ENCODE measurements at places on chromosomes 16 and 17.
A peak's percentile ranks its signal among the peaks of the same experiment; 100 is the strongest.

- no peak for DNase-seq
Measured at GRCh38 chr16:79012671-79013434, 587.7 kb downstream of the MAF start.

DNA sequence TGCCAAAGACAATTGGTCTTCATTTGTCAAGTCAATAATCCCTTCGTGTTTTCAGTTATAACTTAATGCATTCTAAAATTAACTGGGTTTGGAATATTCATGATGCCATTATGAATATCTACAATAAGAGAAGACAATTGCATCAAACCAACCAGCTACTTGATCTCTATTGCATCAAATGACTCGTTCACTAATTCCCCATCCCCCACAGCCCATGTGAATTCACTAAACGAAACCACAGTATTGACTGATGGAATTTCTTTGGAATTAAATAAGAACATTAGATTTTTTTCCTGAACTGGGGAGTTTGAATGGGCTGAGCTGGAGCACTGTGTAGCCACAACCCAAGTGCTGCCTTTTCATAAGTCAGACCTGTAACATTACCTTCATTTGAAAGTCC is 65.3 kb downstream of the HS3ST3B1 start:
- DNase-seq = no peak

GRCh38 chr16:53561101-53561888 is 58.3 kb upstream of the AKTIP start:
- no peak for DNase-seq

- no peak for DNase-seq
Measured at GRCh38 chr16:56300891-56301850, 109.9 kb downstream of the GNAO1 start.

DNA sequence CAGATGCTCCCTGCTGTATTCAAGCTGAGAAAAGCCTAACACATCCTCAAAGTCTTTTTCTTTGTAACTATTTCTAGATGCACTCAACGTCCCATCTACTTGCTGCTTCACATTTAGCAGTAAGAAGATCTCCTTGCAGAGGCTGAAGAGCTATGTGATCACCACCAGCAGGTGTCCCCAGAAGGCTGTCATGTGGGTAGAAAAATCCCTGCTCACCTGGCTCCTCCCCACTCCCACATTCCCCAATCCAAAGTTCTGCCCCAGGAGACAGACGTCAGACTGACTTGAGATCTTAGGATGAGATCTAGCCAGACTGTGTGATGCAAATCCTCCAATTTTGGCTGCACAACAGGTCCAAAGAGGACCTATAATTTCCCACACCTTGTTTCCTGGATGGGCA is 1.1 kb downstream of the CCL13 start:
- no peak for DNase-seq

- peak; percentile 51 for DNase-seq
Measured at GRCh38 chr17:81126281-81127132, 38.8 kb upstream of the PVALEF start.

DNA sequence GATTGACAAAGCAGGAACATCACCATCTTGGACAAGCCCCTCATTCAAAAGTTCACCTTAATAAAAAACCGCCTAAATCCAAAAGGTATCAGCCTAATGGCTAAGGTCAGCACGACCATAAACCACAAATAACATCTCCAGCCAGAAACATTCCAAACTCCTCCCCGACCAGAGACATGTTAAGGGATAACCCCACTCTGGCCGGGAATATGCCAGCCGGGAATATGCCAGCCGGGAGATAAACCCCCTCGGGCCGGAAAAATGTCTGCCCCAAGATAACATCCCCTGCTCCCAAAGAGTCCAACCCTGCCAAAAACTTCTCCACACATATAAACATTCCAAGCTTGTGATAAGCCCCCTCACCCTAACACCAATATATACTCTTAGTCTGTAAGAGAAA is 1.4 kb downstream of the DHX33 start:
- no peak for DNase-seq

- DNase-seq = no peak
Measured at GRCh38 chr17:44416558-44417289, 27.3 kb upstream of the ITGA2B start.

DNA sequence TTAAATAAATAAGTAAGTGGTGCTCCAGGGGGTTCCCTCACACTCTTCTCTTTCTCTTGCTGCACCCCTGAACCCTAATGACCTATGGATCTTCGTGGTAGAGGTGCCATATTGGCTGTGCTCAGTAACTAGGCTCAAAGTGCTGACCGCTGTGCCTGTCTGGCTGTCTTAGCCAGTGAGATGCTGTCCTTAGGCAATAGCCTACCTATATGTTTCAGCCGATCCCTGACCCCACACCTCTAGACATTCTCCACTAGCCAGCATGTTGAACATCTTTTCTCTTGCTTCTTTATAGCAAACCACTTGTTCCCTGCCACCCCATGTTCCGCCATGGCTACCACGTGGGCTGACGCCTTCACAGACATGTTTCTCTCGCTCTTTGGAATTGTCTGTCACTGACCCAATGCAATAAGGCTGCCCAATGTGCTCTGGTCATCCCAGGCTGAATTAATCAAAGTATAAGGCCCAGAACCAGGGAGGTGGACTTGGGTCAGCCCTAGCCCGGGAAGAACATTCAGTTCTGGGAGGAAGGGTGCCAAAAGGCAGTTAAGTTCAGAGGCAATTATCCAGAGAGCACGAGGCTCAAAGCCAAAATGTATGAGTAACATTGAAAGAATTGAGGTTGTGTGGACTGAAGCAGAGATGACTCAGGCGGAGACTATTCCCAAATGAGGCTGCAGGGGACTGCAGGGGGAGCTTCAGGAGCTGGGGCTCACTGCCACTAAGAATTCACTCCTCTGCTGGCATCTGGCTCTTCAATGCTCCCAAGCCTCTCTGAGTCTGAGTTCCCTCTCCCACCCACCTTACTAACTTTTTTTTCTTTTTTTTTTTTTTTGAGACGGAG is 28.7 kb upstream of the TNRC6A start:
- no peak for DNase-seq

GRCh38 chr16:81623365-81624102 is 155.6 kb upstream of the PLCG2 start:
- no peak for DNase-seq

- no peak for DNase-seq
Measured at GRCh38 chr17:68602289-68602688, 1.1 kb upstream of the FAM20A start.

- DNase-seq = no peak
Measured at GRCh38 chr17:51016099-51016498, 104.6 kb downstream of the SPAG9 start.

GRCh38 chr16:82589407-82589806 is 37.4 kb upstream of the CDH13 start:
- no peak for DNase-seq

- no peak for DNase-seq
Measured at GRCh38 chr16:9775998-9776397, 406.2 kb downstream of the GRIN2A start.

DNA sequence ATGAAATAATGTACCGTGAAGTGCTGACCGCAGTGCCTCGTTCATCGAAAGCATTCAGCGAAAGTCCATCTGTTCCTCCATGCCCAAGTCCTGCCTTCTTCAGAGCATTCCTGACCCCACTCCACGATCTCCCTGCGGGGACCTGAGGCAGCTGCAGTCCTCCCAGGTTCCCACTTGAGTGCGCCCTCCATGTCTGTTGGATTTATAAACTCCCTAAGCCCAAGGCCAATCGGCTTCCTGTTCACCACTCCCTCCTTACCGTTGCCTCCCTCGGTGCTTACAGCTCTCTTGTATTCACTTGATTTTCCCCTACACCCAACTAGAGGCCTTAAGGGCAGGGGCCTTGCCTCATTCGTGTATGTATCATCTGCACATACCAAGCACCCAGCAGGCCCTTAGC is 2.8 kb downstream of the RAD51D start:
- no peak for DNase-seq

GRCh38 chr17:81803728-81804558 is at the start of gene GCGR:
Gene GCGR (plus strand): TSS chr17:81804150. CDS start chr17:81809019, 4,869 bp downstream.
- DNase-seq = no peak
